ENCODE measurements at places on chromosomes 11 and 22.

DNA sequence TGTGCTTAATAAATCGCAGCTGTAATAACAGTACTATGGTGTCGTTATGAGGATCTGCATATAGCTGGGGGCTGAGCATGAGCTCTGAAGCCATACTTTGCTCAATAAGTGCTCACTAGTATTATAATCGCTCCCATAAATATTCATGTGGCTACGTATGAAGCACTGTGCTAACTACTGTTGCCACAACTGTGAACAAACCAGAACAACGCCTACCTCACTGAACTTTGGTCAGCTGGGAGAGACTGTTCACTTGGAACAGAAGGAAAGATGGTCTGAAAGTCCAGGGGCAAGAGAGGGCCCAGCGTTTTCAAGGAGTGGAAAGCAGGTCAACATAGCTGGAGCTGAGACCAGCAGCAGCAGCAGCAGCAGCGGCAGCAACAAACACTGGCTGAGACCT lies 141.6 kb downstream of the EFCAB6 start:
- peak; percentile 90 for ATAC-seq

GRCh38 chr11:120147094-120147949 lies 9.4 kb upstream of the TRIM29 start:
- ATAC-seq: peak; percentile 81

DNA sequence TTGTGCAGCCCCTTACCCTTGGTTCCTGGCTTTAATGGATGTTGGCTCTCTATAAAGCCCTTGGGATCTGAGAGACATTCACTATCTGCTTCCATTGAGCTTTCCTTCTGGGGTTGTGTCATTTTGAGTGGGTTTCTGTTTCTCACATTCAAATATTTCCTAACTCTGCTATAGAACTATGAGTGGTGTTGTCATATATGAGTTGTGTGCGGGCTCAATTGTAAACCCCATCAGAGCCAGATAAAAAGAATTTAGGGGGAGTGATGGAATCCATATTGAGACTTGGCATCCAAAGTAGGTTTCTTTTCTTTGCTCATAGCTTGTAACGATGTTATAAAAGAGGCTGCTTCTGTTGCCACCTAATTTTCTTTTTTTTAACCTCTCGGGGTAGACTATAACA lies 41.8 kb upstream of the SPON1 start:
- no peak for ATAC-seq

- peak; percentile 95 for ATAC-seq
Observed at GRCh38 chr22:39634530-39635405, 64.2 kb downstream of the CACNA1I start.

DNA sequence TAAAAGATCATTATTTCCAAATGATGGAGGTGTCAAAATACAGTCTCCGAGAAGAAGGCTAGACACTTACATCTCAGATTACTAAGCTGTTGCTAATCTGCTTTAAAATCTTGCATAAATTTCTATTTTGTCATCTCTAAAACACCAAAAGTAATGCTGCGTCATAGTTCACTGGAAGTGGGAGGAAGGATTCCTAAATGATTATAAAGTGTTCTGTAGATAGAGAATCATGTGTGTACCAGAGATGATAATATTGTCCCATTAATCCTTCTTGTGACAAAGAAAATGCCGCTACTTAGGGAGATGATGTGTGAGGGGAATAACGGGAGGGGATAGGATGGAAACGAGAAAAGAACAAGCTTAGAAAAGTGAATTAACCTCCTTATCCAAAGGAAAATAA lies 268.6 kb downstream of the JRKL start:
- no peak for ATAC-seq

- ATAC-seq: no peak
Observed at GRCh38 chr22:39306456-39307361, 12.7 kb downstream of the RPL3 start.

DNA sequence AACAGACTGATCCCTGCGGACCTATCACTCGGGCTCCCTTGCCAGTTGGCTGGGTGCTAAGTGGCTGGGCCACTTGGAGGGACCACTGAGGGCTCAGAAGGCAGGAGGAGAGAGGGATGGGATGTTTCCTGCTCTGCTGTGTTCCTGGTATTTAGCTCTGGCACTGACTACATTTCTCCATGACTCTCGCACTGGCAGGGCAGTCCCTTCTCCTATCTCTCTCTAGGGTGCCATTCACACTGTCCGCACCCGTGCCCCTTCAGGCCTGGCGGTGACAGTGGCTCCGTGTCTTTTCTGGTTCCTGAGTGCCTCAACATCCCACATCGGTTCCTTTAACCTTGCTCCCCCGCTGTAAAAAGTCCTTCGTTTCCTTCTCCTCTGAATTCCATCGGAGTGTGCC lies 31.6 kb upstream of the CECR2 start:
- no peak for ATAC-seq
